Activated naive CD4-positive, alpha-beta T cell treated with Interleukin-2 at 50 U/mL for 16 hours (primary cell): ENCODE measurements at places on chromosomes 12 and 14.

- no peak for DNase-seq
Measured at GRCh38 chr12:53306826-53307225, 7.3 kb downstream of the MYG1 start.

GRCh38 chr12:68374307-68374982, 42.3 kb upstream of the MDM1 start:
- DNase-seq, result peak; percentile 75

- no peak for DNase-seq
Measured at GRCh38 chr14:20002319-20002718, 356 bp downstream of the OR4Q2 start.

DNA sequence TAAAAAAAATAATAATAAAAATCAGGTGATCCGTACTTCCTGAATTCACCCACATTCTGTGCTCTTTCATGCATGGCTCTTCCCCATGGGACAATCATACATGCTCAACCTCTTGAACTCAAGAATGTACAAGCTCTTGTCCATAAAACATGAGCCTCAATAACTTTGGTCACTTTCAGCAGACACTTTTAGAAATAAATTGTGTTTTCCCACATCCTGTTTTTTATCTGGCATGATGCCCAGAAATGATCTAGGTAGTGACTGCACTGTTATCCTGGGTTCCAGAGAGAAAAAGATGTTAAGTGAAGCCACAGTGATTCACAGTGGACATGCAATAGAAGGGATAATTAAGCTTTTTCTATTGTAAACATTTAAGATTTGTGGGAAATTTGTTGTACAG, 537.6 kb upstream of the TMEM132C start:
- DNase-seq, result no peak

DNA sequence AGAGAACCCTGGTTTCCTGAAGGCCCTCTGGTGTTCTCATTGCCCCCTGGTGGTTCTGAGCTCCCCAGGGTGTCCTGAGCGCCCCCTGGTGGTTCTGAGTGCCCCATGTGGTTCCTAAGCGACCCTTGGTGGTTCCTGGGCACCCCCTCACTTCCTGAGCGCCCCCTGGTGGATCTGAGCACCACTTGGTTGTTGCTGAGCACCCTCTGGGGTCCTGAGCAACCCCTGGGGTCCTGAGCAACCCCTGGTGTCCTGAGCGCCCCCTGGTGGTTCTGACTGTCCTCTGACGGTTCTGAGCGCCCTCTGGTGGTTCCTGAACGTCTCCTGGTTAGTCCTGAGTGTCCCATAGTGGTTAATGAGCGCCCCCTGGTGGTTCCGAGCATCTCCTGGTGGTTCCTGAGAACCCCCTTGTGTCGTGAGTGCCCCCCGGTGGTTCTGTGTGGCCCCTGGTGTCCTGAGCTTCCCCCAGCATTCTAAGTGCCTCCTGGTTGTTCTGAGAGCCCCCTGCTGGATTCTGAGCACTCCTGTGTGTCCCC, 568.3 kb downstream of the TMEM121 start:
- peak; percentile 66 for DNase-seq

DNA sequence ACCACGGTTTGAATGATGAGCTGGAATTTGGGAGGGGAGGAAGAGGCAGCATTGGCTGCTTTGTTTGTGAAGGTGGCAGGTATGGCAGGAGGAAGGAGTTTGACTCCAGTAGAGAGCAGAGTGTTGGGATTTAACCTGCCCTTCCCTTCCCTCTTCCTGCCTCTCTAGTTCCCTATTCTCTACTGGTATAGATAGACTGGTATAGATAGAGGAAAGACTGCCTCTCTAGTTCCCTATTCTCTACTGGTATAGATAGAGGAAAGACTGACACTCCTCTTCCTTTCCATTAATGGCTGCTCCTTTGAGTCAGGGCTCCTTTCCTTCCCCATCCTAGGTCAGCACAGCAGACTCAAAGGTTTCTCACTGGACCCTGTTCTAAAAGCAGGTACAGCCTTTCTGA, 8.4 kb upstream of the SYCP3 start:
- DNase-seq, result no peak
